ENCODE measurements at places on chromosomes 7 and 10.

DNA sequence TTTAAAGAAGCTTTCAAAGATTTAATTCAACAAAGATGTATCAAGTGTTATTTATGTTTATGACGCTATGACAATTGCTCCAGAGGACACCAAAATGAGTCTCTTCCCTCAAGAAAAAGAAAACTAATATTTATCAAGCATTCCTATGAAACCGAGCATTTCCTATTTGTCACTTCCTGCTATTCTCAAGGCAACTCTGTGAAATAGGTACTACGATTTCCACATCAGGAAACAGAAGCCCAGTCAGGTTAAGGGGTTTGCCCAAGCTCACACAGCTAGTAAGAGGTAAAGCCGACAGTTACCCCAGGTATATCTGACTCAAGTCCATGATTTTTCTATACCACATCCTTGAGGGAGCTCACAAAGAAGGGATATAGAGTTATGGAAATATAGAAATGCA is 85.9 kb downstream of the TRIL start:
- no peak for DNase-seq

DNA sequence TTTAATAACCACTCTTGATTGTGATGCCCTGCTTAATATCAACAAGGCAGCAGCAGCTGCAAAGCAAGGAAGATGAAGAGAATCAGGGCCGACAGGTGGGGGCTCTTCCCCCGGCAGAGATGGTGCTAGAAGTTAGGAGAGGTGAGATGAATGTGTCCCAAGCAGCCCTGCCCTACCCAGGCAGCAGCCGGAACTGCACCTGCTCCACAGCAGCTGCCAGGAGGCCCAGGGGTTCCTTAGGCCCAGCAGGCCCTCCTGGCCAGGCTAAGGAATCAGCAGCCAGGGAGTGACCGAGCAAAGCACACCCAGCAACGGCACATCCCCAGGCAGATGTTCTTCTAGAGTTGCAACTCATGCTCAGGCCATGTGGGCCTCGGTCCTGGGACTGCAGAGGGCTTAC is 17.9 kb downstream of the AFAP1L2 start:
- DNase-seq: no peak

DNA sequence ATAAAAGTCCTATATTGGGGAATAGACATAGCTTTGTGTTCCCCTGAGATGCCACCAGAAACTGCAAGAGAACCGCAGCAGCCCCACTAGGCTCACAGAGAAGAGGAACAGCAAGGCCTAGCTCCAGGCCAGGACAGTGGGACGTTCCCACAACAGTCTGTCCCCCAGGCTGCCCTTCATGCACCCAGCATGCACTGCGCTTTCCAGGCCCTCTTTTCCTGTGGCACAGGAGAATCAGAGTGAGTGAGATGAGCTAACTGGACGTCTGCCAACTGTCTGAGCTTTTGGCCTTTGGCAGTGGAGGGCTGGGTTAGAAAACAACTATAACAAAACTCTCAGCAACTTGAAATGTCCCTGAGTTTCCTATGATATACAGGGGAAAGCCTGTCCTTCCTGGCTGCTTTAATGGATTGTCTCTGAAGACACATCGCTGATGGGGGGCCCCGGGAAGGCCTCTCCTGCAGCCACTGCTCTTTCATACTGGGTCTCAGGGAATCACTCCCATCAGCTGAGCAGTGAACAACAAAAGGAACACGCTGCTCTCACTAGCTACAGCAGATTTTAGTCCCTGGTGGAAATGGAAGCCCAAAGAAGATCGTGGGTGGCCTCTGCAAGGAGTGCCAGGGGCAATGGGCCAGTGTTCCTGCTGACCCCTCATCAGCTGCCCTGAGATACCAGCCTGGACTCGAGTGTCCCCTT is 53.5 kb downstream of the PODXL start:
- DNase-seq: no peak

- DNase-seq: no peak
Measured at GRCh38 chr10:104144931-104145330, 23.0 kb downstream of the SFR1 start.

- DNase-seq: no peak
Measured at GRCh38 chr10:67302701-67303100, 376.9 kb downstream of the LRRTM3 start.

DNA sequence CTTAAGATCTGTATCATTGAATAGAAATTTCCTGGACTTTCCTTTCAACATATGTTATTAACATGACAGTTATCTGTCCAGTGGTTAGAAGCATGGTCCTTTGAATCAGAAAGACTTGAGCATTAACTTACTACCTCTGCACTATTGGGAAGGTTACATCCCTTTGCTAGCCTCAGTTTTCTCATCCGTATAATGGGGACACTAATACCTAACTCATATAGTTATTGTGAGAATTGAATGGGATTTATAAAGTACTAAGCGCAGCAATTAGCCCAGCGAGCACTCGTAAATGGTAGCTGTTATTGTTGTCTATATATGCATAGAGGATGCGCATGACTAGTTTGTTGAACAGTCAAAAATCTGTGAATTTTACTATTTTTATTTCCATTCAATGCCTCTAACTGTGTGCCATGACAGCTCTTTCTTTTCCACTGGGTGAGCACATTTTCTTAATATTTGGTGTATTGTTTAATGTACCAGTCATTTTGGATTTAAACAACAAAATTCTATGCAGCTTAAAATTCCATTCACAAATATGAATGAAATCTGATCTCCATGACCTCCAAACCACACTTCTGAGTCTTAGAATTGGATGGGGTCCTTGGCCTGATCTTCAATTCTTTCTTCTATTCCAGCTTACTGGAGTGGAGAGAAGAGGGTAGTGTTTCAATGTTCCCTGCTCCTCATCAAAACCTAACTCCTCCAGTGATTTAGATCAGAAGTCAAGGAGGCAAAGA is 65.0 kb downstream of the CACNB2 start:
- no peak for DNase-seq

- DNase-seq: no peak
Measured at GRCh38 chr7:115561335-115562110, 469.0 kb downstream of the TFEC start.

- DNase-seq: no peak
Measured at GRCh38 chr7:144403649-144404061, at the start of gene NOBOX. NOBOX (minus strand) TSS chr7:144403693.

GRCh38 chr10:7932301-7933036 is 114.2 kb downstream of the TAF3 start:
- DNase-seq: no peak

- DNase-seq: no peak
Measured at GRCh38 chr7:17434841-17435692, 136.6 kb downstream of the AHR start.

DNA sequence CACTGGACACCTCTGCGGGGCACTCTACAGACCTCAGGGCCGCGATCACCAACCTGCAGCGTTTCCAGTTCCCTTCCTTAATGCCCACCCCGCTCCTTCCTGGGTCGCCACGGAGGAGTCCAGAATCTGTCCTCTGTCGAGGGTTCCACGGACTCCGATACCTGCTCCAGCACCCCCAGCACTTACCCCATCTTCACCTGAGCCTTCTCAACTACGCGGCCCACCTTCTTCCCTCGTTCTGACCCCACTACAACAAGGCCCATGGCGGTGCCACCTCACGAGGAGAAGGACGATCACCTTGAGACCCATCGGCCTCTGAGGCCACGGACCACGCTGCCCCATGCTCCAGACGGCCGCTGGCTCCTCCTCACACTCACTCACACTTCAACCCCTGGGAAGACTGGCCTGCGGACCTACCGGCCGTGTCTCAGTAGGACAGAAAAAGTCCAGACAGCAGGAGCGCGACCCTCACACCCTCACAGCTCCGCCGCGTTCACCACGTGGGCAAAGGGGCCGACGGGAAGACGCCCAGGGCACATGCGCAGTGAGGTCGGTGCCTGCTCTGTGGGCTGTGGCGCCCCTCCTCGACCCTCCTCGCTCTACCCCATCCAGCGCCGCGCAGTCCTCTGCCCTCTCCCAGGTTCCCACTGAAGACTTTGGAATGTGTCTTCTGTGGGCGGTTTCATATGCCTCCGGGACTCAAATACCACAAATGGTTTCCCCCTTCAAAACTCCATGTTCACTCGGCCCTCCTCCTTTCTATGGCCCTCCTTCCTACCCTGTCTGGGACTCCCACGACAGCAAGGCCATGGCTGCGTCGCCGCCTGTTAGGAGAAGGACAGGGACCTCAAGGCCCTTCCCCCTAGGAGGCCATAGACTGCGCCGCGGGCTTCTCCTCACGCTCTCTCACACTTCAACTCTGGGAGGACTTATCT is 193.9 kb upstream of the PHF14 start:
- DNase-seq: no peak

- no peak for DNase-seq
Measured at GRCh38 chr7:120729245-120729644, 128.7 kb downstream of the TSPAN12 start.

GRCh38 chr10:113261161-113261560 is 291.7 kb upstream of the HABP2 start:
- no peak for DNase-seq

- DNase-seq: no peak
Measured at GRCh38 chr7:1042492-1042833, 1.9 kb upstream of the GPR146 start.

DNA sequence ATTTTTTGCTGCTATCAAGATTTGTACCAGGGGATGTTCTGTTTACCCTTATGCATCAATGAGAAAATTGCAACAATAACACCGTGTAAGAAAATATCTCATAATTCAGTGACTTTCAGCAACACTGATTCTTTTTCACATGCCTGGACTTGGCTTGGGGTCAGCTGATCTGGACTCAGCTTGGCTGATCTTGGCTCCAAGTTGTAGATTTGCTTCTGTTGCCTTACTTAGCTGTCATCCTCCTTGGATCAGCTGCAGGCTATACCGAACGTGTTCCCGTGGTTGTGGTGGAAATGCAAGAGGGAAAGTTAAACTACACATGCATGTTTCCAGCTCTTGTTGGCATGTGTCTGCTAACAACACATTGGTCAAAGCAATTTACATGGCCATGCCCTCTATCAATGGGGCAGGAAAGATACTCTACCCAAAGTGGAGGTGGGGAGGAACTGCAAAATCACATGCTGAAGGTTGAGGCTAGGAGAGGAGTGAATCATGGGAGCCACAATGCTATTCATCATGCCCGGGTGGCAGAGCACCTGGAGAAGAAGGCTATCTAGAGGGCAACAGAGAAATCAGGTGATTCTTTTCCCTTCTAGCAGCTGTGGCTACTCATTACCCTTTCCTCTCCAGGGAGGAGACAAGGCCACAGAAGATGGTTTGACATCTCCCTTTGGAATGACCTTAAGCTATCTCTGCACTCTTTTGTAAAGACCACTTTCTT is 1276.3 kb upstream of the AUTS2 start:
- no peak for DNase-seq

DNA sequence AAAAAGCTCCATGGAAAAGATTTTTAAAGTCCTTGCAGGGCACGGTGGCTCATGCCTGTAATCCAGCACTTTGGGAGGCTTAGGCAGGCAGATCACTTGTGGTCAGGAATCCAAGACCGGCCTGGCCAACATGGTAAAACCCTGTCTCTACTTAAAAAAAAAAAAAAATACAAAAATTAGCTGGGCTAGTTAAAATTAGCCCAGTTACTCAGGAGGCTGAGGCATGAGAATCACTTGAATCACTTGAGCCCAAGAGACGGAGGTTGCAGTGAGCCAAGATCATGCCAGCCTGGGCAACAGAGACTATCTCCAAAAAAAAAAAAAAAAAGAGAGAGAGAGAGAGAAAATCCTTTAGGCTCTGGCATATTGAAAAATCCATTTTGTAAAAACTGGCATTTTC is 61.9 kb downstream of the CCDC6 start:
- DNase-seq: no peak

GRCh38 chr7:127256041-127256725 is 3.4 kb upstream of the GRM8 start:
- no peak for DNase-seq

DNA sequence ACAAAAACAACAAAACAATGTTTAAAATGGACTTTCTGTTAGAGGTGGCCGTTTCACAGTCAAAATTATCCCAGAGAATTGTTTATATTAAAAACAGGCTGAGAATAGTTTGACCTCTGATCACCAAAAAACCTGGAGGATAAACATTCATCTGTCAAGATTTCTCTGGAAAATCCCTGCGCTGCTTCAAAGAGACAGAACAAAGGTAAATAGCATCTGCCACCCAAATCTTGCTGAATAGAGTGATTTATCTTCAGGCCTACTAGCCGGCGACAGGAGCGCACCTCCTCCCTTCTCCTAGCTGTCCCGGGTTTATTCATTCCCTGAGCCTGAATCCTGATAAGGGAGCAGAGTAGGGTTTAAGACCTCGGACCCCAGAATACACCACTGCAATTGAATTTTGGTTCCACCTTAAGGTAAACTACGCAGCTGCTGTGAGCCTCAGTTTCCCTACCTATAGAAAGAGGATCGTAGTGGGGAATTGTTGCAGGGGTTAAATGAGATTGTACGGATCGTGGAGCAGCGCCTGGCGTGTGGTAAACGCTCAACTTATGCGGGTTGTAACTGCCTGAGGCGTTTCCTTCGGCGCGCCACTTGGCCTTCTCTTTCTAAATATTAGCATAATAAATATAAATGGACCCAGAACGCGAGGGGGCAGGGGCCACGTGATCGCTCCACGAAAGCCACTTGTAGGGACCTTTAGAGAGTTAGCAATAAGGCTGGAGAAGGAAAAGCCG is 498 bp upstream of the ST7 start:
- peak; percentile 14 for DNase-seq

- no peak for DNase-seq
Measured at GRCh38 chr7:7527047-7527446, 8.6 kb downstream of the COL28A1 start.

GRCh38 chr7:36605261-36606051 is 118.8 kb downstream of the AOAH start:
- DNase-seq: no peak

DNA sequence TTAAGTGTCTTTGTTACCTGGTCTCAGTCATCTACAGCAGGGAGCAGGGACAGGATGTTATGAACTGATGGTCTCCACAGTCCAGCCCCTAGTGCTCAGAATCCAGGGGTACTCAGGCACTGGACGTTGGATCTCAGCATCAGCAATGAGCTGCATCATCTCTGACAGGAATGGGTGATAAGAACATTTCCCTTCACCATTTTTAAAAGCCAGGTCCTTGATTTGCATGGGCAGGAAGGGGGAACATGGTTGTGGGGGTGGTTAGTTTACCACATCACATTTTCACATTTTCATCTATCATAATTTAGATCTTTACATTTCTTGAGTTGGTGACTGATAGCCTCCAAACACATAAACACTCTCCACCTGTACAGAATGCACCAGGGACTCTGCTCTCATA is 427.8 kb upstream of the NPVF start:
- no peak for DNase-seq

DNA sequence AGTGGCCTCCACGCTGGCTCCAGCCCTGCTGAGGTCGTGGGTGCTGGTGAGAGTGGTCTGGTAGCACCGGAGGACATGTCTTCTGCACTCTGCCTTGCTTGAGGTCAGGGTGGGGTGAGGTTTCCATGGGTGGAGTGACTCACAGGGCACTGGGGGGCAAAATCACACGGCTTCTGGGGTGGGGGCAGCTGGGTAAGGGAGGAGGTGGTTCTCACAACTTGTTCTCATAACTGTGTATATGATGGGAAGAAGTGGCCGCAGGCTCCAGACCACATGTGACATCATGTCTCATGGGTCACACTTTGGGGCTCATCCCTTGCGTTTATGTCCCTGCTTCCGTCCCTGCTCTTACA is 884 bp upstream of the PRF1 start:
- DNase-seq: no peak

- DNase-seq: no peak
Measured at GRCh38 chr10:128602183-128602582, 476.0 kb upstream of the MKI67 start.

All from neuronal stem cell (in vitro differentiated cells).